ENCODE measurements at places on chromosomes 7 and 10. TPM values are rescaled to one million over a fixed set of nuclear protein-coding genes. Genes with fewer than 3 reads are reported as not detected.

- peak; percentile 29 for DNase-seq
Observed at GRCh38 chr10:60704471-60704870, 73.8 kb upstream of the CDK1 start.

DNA sequence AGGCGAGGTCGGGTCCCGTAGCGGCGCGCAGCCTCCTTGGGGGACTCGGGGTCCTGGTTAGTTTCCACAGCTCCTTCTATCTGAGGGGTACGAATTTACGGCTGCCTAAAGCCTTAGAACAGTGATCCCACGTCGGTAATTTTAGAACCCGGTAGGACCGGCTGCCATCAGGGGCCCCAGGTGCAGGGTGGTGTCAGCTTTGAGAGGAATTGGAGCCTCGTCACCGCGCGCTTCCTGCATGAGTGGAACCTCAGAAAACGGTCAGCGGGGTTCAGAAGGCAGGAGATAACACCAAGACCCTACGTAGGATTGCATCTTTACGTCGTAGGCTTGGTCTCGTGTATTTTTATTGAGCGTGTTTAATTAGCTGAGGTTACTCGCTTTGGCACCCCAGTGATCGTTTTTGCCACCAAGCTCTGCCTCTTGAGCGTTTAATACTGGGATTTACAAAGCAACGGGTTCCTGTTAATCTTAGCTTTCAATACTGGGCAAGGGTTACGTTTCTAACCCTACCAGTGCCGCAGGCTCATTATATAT lies 443 bp downstream of the RNF32 start:
- no peak for DNase-seq

- DNase-seq: no peak
Observed at GRCh38 chr10:48245977-48246376, 28.5 kb downstream of the FRMPD2 start.

DNA sequence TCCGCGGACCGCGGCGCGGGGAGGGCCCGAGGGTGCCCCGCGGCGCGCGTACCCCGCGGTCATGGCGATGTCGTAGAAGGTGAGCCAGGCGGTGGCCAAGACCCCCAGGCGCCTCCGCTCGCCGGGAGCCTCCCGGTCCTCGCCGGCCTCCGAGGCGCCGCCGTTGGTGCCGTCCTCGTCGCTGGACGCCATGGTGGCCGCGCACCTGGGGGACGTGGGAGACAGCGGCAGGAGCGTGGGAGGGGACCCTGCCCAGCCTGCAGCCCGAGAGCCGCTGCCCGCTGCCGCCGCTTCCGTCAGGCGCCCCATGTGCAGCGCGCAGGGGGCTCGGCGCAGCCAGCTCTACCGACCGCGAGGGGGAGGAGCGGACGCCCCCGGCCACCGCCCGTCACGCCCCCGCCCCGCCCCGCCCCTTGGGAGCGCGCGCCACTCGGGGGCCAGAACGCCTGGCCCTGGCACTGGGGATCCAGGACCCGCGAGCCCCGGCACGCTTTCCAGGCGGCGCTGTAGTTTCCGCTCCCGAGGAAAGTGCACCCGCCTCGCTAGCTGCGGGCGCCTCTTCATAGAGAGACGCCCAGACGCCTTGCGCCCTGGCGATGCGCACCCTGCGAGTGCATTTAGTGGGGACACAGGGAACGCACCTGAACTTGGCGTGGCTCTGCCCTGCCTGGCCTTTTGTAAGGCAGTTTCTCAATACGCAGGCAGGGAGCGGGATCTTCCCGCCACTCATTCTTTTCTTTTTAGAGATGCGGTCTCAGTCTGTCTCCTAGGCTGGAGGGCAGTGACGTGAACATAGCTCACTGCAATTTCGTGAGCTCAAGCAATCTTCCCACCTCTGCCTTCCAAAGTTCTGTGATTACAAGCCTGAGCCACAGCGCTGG lies at the start of gene HACD1:
TSS of gene HACD1 (minus strand) at position 344 of the 881 bp plus-strand sequence. CDS start at position 309, 35 bp downstream.
- DNase-seq: peak; percentile 82

DNA sequence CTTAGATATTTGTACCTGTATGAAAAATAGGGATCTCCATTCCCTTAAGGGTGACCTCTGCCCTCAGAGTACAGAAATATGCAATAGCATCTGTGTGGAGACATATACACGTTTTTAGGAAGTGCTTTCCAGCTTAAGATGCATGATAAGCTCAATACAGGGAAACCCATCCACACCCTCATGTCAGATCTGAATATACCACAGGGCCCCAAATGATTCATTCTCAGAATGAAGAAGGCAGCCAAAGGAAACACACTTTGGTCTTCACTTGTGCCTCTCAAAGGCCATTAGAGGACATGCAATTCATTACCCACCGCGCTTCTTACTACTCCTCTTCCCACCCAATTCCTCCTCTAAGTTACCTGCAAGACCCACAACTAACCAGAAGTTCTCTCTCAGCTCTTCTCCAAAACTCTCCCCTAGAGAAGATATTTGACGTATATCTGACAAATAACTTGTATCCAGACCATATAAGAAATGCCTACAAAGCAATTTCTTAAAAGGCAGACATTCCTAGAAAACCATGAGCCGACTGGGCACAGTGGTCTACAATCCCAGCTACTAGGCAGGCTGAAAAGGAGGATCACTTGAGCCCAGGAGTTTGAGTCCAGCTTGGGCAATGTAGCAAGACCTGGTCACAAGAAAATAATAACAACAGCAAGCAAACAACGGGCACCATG lies 103.0 kb downstream of the OAT start:
- no peak for DNase-seq

DNA sequence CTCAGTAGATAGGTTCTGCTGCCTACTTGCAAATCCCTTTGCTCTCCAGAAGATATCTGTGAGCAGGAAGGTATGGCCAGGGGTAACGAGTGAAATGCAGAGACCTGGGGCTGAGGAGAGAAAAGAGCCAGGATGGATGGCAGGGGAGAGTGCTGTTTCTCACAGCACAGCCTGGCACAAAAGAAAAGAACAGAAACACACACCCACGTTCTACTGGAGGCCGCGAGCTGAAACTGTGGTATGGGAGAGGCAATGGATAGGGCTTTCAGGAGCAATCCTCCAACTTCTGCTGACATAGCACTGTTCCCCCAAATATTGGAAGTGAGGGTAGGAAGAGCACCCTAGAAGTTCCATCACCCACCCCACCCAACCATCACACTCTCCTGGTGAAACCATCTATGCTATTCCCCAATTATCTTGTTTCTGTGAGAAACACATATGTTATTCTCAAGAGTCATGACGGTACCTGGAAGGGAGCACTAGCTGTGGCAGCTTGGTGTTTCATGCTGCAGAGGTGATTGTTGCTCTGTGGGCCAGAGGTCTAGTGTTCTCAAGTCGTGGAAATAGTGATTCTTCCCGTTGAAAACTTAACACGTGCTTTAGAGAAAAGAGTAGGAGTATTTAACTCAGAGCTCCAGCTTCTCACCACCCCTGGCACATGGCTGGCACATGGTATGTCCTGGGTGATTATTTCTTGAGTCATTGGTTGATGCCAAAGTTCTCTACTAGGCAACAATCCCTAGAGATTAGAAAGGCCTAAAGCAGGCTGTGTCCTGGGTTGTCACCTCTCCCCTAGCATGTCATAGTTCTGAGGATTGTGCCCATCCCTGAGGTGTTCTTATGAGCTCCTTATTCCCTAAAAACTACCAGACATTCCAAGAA lies 198.3 kb downstream of the PLXNA4 start:
- no peak for DNase-seq

DNA sequence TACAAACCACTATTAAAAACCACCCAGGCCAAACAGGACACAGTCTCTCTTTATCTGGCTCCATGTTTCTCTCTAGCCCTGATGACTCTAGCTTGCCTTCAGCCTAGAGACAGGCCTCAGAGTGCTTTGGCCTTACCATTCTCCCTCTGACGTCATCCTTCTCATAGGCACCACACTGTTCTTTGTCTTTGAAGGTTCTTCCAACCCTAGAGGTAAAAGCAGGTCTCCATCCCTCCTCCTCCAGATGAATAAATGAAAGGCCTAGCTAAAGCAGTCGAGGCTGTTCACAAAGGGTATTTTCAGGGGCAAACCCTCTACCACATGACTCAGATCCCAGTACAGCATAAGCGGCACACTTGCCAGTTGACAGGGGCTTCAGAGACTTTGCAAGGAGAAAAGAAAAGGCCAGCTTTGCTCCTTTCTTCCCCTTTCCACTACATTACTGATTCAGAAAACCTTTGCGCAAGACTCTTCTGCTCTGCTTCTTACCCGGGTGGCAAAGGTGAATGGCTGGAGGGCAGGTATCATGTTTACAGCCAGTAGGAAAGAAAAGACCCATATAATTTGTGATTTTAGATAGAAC lies 14.8 kb downstream of the NFE2L3 start:
- DNase-seq: no peak

- no peak for DNase-seq
Observed at GRCh38 chr7:103346396-103346795, 1.0 kb upstream of the PSMC2 start.

- DNase-seq: peak; percentile 66
Observed at GRCh38 chr10:29734640-29734961, 99.8 kb upstream of the SVIL start.

DNA sequence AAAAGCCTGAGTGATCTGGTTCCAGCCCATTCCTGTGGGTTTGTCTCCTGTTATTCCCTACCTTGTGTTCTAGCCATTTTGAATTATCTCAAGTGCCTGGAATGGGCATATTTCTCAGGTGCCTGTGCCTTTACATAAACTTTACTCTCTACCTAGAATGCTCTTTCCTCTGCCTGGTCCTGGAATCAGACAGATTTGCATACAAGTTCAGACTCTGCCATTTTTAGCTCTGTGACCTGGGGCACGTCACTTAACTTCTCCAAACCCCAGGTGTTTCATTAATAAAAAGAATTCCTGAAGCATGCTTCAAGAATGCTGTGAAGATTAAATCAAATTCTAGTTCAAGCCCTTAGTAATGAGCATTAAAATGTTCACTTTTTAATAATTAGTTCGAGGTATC lies 7.8 kb downstream of the DCLRE1A start:
- no peak for DNase-seq

DNA sequence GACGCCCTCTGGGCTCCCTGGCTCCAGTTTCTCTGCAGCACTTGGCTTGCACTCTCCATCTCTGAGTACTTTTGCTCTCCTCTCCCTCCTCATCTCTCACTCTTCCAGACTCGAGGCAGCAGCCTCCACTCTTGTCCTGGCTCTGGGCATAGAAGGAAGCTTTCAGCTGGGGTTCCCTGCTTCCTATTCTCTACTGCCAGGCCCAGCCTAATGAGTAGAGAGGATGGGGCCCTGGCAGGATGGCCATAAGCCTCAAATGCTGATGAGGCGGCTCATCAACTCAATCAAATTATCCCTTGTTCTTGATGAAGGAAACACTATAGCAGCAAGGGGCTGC lies 55.8 kb downstream of the NEURL1 start:
- DNase-seq: no peak

DNA sequence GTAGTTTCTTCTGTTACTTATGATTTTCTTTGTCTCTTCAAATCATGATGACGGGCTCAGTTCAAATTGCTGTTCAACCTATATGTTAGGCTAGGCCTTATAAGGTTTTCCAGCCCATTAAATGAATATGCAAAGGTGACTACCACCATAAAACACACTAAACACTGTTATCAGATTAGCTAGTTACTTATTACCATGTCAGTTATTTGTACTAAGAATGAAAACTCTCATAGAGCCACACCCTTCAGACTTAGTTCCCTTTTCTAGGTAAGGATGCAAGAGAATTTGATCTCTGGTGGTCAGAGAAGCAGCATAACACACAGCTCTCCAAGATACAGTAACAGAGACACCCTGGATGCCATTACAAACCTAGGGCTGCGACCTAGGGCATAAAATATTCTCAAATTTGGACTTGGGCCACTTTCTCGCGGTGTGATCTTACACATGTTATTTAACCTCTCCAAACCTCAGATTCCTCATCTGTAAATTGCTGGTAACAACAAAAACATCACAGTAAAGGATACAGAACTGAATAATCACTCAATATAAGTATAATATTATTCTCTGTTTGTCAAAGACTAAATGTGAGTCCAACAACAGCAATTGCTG lies 35.6 kb downstream of the ANKMY2 start:
- DNase-seq: peak; percentile 74

DNA sequence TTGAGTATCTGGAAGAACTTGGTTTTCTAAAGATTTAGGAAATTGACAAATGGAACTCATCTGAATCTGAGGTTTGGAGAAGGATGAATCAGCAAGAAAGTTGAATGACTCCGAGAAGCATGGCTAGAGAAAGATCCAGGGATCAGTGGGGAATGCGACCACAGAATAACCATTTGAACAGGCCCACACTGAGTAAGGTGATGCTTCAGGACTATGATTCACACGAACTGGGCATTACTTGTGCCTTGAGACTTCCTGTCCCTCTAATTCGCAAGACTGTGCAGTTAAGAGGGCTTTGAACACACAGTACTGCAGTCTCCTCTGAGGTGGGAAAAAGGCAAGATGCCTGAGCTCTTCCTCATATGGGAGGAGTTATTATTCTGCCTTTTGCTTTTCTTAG lies 395.5 kb upstream of the POM121L12 start:
- no peak for DNase-seq

GRCh38 chr7:105101864-105102263 lies 87.9 kb downstream of the KMT2E start:
- DNase-seq: no peak

Gene LRRC61
- total RNA-seq: 54.9 TPM

Gene SEPHS1
- total RNA-seq: 121 TPM

Gene ATG9B
- 0.68 TPM for total RNA-seq

Gene MYH16
- 0.09 TPM for total RNA-seq

Gene CAPZA2
- total RNA-seq: 214 TPM

Gene FAM131B
- not detected for total RNA-seq

Gene CPED1
- total RNA-seq: not detected

Gene LZTS2
- 37.2 TPM for total RNA-seq

Gene OPN1SW
- not detected for total RNA-seq

Gene POU6F2
- not detected for total RNA-seq
